ENCODE measurements at places on chromosomes 13 and 19. TPM values are rescaled to one million over a fixed set of nuclear protein-coding genes. Genes with fewer than 3 reads are reported as not detected.

Gene TPTE2
- total RNA-seq: not detected

Gene RASIP1
- total RNA-seq: 6.5 TPM

Gene PDCD2L
- total RNA-seq: 8.8 TPM

Gene NOTCH3
- 69.0 TPM for total RNA-seq

Gene BEST2
- 0.99 TPM for total RNA-seq

Gene KIRREL2
- 0.10 TPM for total RNA-seq

Gene AMH
- total RNA-seq: not detected

Gene ENOX1
- total RNA-seq: 9.7 TPM

Gene OLFM2
- total RNA-seq: 80.5 TPM

Gene SCN1B
- 1.4 TPM for total RNA-seq

Gene WDR87
- total RNA-seq: not detected

Gene IGFL1
- 0.69 TPM for total RNA-seq

Gene KLK14
- total RNA-seq: 9.5 TPM

Gene SHISA7
- total RNA-seq: 0.10 TPM

Gene ZNF577
- total RNA-seq: 16.3 TPM

Gene ZNF793
- 7.7 TPM for total RNA-seq

Gene C19orf33
- total RNA-seq: 18.3 TPM

Gene APC2
- 0.59 TPM for total RNA-seq

Gene ZNF763
- total RNA-seq: 4.6 TPM

Gene KCTD15
- total RNA-seq: 48.6 TPM

Gene TSHZ3
- 4.8 TPM for total RNA-seq

Gene MBD3L2
- total RNA-seq: not detected

Gene ADGRL1
- 22.6 TPM for total RNA-seq

Gene LRRC4B
- 5.1 TPM for total RNA-seq

Gene FUT3
- total RNA-seq: 0.30 TPM

Gene PEAK3
- total RNA-seq: 0.20 TPM

Gene PSG11
- total RNA-seq: 0.10 TPM

Gene CERS1
- 2.5 TPM for total RNA-seq

Gene ZNF101
- total RNA-seq: 5.7 TPM

Gene TNPO2
- total RNA-seq: 31.6 TPM

Gene SHD
- total RNA-seq: 1.3 TPM

Gene RUBCNL
- 3.9 TPM for total RNA-seq

Gene OXGR1
- 0.59 TPM for total RNA-seq

Gene ZNF829
- total RNA-seq: 3.8 TPM

Gene PLPP2
- total RNA-seq: 5.1 TPM

Gene DNAJC15
- 9.6 TPM for total RNA-seq

Gene SERP2
- 4.5 TPM for total RNA-seq

Gene ZNF813
- 4.4 TPM for total RNA-seq

Gene LSR
- total RNA-seq: 10.5 TPM

Gene LILRA5
- 3.9 TPM for total RNA-seq

Gene INAFM1
- 3.1 TPM for total RNA-seq

Data from skin of body (tissue), 3 donors.